Activated CD4-positive, alpha-beta T cell treated with anti-CD3 and anti-CD28 coated beads for 1 hour (primary cell): ENCODE measurements at places on chromosomes 4 and X.
A peak's percentile ranks its signal among the peaks of the same experiment; 100 is the strongest.

DNA sequence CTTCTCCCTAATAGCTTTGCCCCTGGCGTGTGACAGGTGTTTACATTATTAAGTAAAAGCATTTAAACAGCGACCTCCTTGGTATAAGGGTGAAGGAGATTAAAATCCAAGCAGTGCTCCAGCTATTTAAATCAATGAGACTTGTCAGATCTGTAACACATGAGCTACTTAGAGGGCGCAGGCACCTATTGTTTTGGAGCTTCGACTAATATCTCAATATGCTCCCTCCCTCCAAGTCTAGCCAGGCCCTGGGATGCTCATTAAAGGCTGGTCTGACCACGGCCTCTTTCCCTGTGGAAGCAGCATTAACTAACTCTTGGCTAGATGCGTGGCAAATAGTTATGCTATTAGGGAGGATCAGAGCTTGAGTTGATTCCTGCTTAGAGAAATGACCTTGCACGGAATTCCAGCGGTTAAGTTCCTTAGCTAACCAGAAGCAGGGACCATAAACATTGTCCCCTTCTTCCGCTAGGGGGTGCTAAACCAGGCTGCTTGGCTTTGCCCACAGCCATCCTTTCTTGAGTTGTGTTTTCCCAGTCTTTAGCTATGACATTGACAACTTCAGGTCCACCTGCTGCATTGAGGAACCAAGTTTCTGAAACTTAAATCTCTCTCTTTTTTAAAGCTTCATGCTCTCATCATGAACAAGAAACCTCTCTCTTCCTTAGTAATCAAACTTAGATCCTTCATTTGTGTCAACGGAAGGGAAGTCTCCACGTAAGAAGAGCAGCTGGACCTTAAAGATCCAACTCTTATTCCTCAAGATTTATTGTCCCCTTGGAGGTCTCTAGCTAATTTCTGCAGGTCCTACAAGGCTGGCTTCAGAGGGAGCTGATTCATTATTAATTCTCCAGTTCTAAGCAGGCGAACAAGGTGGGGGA, 80.7 kb upstream of the IGFBP7 start:
- DNase-seq = no peak

GRCh38 chr4:21728304-21728703, 220.3 kb downstream of the KCNIP4 start:
- DNase-seq = no peak

DNA sequence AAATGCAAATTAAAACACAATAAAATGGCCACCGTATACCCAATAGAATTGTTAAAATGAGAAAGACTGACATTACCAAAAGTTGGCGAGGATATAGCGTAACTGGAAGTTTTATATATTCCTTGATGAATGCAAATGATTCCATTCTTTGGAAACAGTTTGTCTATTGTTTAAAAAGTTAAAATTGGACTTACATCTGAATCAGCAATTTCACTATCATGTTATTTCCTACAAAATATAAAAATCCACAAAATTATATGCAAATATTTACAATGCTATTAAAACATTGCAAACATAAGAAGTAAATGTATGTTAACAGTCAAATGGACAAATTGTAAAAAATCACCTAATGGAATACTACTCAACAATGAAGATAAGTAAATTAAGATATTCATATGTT, 852.2 kb upstream of the NDST4 start:
- DNase-seq = no peak

DNA sequence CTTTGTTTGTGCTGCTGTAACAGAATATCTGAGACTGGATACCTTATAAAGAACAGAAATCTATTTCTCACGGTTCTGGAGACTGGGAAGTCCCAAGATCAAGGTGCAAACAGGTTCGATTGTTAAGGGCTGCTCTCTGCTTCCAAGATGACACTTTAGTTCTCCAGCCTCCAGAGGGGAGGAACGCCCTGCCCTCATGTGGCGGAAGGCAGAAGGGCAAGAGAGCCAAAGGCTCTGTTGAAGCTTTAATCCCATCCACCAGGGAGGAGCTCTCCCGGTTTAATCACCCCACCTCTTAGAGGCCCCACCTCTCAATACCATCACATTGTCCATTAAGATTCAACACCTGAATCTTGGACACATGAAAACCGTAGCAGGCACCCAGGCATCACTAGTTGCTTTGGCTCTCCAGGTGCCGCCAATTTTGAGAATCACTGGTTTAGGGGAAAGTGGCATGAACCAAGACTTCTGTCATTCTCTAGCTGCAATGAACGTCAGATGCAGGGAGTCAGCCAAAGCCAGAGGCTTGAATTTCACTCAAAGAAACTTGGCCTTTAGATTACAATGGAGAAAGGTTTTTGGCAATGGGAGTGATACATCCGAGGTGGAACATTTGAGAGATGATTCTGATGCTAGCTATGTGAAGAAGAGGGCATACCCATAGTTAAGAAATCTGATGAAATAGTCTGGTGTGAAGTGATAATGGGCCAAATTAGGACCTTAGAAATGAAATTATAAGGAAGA, 15.7 kb downstream of the FHL1 start:
- DNase-seq = peak; percentile 13

- no peak for DNase-seq
These were observed 91.0 kb upstream of the MAPK10 start for GRCh38 chr4:86450861-86451260.

GRCh38 chr4:156238171-156238570, 284.5 kb upstream of the CTSO start:
- DNase-seq = no peak

DNA sequence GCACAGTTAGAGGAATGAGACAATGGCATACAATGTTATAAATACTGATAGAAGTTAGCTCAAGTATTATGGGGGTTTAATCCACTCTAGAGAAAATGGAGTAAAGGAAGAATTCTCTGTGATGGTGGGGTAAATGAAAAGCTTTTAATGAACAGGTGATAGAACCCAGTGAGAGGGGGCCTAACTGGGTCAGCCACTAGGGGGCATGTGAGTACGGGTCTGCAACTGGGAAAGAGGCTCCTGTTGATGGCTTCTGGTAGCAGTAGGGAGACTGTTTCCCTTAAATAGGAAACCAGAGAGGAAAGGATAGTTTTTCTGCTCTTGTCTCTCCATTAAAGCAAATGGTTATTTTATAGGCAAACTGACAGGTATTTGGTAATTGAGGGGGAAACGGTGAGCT, 132.8 kb upstream of the GPR101 start:
- DNase-seq = no peak

DNA sequence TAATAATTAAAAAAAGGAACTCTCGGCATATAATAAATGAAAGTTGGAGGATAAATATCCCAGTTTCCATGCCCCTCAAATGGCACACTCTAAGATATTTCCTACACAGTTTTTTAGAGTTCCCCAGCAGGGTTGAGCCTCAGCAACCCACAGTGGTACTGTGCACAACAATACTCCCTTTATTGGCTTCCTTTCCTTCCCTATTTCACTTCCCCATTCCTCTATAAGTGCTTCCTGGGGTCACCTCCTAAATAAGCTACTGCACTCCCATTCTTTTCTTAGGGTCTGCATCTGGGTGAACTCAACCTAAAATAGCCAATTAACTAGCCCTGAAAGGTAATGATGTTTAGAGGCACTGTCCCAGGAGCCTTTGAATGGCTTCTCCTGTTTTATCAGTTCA, 76.4 kb upstream of the NHS start:
- no peak for DNase-seq

- DNase-seq = no peak
These were observed 415.0 kb downstream of the CCSER1 start for GRCh38 chr4:90542216-90542615.

- DNase-seq = no peak
These were observed 18.4 kb downstream of the WDR44 start for GRCh38 chrX:118364261-118364660.

GRCh38 chr4:159013692-159014091, 89.2 kb upstream of the RAPGEF2 start:
- no peak for DNase-seq

DNA sequence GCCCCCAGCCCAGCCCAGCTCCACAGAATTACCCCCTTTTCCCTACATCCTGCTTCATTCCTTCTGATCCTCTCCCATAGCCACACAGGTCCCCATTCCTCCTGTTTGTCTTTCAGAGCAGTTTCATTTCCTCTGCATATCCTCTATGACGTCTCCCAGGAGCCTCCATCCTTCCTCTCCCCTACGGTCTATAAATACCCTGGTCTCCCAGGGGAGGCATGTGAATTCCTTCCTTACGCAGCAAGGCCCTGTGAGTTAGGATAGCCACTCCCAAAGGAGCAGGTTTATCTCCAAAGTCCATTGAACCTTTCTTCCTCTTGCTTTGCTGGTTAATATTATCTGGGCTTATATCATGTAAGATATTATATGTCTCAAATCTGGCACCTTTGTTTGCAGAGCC, 8.4 kb upstream of the APLN start:
- DNase-seq = no peak

- DNase-seq = no peak
These were observed 12.6 kb upstream of the RAPGEF2 start for GRCh38 chr4:159090255-159090654.

- DNase-seq = no peak
These were observed 149.5 kb downstream of the GC start for GRCh38 chr4:71634364-71634763.

DNA sequence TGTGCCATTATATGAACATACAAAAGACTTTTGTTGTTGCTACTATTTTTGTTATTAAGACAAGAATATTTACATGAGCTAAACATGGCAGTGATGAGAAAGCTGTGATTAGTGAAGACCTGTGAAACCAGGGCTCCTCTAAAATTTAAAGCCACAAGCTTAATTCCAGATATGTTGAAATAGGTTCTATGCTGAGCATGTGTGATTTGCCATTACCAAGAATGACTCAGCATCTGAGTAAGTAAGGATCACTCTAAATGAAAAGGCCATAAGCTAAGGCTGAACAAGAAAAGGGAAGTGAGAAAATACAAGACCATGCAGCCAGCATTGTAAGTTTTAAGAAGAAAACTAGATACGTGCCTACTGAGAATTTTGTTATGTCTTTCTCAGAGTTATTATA, 75.9 kb upstream of the CAMK2D start:
- DNase-seq = no peak

- DNase-seq = peak; percentile 33
These were observed 2.9 kb downstream of the PAK3 start for GRCh38 chrX:111098874-111099273.

GRCh38 chrX:30612250-30612655, 34.7 kb upstream of the TASL start:
- DNase-seq = no peak

DNA sequence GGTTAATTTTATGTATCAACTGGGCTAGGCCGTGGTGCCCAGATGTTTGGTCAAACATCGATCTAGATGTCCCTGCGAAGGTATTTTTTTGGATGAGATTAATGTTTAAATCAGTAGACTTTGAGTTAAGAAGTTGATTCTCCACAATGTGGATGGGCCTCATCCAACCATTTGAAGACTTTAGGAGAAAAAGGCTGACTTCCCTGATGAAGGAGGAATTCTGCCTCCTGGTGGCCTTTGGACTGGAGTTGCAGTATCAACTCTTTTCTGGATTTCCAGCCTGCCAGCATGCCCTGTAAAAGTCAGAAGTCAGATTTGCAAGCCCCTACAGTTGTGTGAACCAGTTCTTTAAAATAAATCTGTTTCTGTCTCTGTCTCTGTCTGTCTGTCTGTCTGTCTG, 91.4 kb downstream of the STK32B start:
- DNase-seq = no peak

DNA sequence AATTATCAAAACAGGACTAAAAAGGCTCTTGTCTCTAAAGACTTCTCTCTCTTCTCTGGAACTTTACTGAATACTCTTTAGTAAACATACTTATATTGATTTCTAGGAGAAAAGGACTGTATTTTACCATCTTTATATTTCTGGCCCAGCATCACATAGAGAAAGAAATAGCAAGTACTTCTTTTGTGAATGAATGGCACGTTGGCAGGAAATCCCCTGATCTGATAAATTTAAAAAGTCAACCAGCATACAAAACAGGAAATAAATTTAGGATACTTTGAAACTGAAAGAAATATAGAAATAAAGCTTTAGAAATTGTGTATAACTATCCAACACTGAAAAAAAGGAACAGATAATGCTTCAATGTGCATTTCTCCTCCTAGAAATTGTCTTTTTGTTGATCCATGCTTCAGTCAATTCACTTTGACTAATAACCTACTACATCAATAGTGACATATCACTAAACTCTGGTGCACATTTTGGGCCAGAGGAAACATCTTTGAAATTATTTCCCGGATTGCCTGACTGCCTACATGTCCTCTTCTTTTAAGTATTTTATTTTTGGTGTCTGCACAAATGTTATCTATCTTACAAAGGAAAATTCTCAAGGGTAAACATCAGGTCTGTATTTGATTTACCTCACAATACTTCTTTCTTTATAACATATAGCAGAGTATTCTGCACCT, 183.5 kb upstream of the FSTL5 start:
- DNase-seq = no peak

DNA sequence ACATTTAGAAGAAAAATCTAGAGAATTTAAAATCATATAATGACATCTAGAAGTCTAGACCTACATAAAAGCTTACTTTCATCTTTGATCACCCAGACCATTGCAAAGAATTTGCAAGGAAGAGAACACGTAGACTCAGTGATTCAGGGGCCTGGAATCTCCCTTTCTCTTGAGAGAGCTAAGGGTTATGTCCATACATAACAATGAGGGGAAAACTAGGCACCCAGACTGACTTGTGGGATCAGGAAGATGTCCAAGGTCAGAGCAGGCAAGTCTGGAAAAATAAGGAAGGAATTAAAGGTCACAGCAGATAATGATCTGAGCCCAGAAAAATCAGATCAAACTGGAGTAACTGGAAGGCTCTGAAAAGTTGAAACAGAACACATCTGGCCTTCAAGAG, 198.4 kb upstream of the SFRP2 start:
- no peak for DNase-seq

GRCh38 chrX:97705936-97706335, 822.2 kb downstream of the RPA4 start:
- no peak for DNase-seq

- DNase-seq = no peak
These were observed 415 bp upstream of the TENM3 start for GRCh38 chr4:182242787-182243186.

- no peak for DNase-seq
These were observed 30.1 kb upstream of the PRDX4 start for GRCh38 chrX:23637187-23637586.

GRCh38 chr4:169668069-169668721, 47.8 kb downstream of the CLCN3 start:
- no peak for DNase-seq

- no peak for DNase-seq
These were observed 72.4 kb upstream of the ANXA10 start for GRCh38 chr4:168019921-168020320.

DNA sequence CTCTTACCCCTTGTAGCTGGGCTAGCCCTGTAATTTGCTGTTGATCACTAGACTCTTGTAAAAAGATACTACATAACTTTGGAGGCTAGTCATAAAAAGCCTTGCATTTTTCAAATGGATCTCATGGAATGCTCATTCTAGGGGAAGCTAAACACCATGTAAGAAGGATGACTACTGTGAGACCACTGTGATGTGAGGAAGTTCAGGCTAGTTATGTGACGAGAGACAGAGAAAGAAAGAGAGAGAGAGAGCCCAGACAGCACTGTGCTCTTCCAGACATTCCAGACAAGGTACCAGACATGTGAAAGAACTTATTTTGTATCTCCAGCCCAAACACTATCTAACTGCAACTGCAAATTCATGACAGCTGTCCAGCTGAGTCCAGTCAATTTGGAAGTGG, 404.6 kb upstream of the PITX2 start:
- DNase-seq = no peak

GRCh38 chrX:22699581-22700091, 300.1 kb upstream of the DDX53 start:
- DNase-seq = no peak
